PC-3 (cell line): ENCODE measurements at places on chromosomes 4 and X. TPM values are rescaled to one million over a fixed set of nuclear protein-coding genes. Genes with fewer than 3 reads are reported as not detected.
A peak's percentile ranks its signal among the peaks of the same experiment; 100 is the strongest.

DNA sequence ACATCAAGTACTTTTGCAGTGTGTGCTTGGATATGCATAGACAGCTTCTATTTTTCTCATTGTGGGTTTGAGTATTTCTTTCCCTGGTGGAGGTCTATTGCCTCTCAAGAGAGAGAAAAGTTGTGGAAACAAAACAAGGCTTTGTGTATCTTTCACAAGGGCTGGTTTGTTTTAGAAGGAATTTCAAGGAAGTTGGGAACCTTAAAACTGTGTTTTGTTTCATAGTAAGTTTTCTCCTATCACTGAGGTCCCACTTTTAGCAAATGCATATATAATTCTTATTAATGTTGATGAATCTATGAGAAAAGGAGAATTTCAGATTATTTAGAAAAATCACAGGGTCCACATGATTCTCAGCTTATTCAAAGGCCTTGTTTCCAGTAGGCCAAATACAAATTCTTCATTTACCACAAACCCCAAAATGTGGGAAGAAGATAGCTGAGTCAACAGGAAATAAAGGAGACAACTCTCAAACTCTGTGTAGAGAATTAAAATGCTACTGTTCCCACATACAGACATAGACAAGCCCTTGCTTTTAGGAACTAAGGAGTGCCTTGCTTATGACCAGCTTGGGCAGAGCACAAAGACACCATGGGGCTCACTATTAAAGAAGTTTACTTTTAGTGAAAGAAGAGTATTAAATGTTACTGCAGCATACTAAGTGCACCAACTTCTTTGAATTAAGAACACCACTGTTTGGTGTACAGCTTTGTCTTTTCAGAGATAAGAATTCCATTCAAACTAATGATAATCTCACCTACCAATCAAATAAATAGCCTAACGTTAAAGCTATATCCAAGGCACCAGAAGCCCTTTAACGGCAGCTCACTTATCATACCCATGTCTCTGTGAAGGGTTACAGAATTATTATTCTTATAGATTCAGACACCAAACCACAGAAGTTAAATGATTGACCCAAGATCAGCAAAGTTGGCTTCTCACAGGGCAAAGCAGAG is 177.4 kb upstream of the LEF1 start:
- no peak for DNase-seq

Gene CFP
- 0.12 and 1.9 TPM in 2 replicates for total RNA-seq

GRCh38 chrX:54639018-54639345 is 109.0 kb downstream of the GNL3L start:
- DNase-seq: no peak

Gene HELQ
- 7.3 and 10.5 TPM in 2 replicates for total RNA-seq

Gene GABRE
- total RNA-seq: not detected in 2 replicates

Gene RPGR
- 8.3 and 9.3 TPM in 2 replicates for total RNA-seq

DNA sequence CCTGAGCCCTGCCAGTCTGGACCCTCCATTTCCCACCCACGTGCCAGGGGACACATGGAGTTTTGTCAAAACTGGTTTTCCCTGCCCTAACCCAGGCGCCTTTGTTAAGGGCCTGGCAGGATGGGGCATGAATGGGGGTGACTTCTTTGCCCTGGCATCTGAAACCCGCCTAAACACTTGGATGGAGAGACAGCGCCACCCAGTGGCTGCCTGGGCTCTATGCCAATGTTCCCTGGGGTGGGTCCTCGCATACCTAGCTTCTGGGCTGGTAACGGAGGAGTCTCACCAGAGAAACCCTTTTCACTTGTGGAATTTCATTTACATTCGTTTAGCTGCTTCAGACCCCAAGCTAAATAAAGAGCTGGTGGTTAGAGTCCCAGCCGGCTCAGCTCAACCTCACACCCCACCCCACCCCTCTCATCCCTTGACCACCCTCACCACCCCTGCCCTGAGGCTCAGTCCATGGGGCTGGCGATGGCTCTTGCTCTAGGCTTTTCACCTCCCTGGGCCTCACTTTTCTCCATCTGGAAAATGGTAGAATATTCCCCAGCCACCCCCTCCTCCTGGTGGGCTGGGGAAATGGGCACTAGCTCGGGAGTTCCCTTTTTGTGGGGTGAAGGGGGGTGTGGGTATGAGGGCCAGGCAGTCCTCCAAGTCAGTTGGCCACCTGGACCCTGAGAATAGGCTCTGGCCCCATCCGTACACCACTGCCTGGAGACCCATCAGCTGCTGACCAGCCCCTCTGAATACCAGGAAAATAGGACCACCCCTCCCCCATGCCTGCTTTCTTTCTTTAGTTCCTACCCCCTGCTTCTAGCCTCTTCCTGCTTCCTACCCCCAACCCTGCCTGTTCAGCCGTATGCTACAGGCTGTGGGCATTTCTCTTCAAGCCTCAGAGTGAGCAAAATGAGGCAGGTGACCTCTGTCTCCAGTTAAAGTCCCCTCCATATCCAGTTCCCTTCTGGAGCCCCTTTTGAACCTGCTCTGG is 57.1 kb upstream of the PJA1 start:
- DNase-seq: peak; percentile 83

GRCh38 chr4:69089388-69089787 is 6.9 kb upstream of the UGT2B7 start:
- DNase-seq: no peak

DNA sequence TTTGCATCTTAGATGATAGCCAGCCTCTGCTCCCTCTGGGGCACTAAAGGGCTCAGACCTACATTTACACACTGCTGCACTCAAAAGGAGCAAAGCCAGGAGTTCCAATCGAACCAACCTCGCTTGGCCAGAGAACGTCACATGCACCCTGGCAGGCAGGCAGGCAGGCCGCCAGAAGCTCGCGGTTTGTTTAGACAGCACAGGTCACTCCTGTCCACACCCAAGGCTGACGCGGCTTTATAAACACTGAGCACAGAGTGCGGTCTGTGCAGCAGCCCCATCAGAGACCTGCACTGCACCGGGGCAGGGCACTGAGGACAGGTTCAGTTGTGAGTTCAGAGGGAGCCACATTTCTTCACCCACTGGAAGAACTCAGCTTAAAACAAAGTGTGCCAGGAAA is 143.9 kb downstream of the BCOR start:
- DNase-seq: peak; percentile 94

- no peak for DNase-seq
These were observed 153.1 kb downstream of the AMELX start for GRCh38 chrX:11446336-11446735.

- DNase-seq: no peak
These were observed 198.2 kb downstream of the DCHS2 start for GRCh38 chr4:154293427-154293826.

- DNase-seq: peak; percentile 45
These were observed 36.7 kb downstream of the DIAPH2 start for GRCh38 chrX:96721354-96721753.

Gene NSUN7
- 4.2 and 6.7 TPM in 2 replicates for total RNA-seq

DNA sequence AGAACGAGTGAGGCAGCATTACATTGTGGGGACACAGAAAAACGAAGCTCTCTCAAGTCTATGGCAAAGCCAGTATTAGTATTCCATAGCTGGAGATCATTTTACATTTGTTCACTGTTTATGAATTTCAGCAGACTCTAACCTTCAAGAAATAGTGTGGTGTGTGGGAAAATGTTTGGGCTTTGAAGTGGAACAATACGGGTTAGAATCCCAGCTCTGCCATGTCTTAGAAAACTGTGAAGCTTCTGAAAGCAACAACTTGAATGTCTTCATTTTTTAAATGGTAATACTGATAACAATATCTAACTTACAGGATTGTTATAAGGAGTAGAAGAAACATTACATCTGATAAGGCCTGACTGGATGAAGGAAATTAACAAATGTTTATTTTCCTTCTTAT is 217.7 kb downstream of the NR3C2 start:
- DNase-seq: no peak

Gene DGAT2L6
- not detected in 2 replicates for total RNA-seq

DNA sequence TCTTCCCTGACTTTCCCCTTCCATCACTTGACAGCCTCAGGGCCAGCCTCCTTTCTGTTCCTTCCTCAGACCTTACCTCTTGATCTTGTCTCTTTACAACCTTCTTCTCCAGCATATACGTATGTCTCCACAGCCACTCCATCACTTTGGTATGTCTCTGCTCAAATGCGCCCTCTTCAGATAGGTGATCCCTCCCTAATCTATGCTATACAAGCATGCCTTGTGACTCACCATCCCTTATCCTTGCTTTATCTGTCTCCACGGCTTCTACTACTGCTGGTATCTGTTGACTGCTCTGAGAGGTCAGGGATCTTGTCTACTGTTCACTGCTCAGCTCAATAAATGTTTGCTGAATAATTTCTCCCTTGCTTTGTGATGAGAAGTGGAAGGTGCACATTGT is 9.0 kb downstream of the ARAP2 start:
- DNase-seq: peak; percentile 66

- no peak for DNase-seq
These were observed 7.5 kb downstream of the GPKOW start for GRCh38 chrX:49116076-49116475.

Gene PNPLA4
- 22.2 and 29.4 TPM in 2 replicates for total RNA-seq

DNA sequence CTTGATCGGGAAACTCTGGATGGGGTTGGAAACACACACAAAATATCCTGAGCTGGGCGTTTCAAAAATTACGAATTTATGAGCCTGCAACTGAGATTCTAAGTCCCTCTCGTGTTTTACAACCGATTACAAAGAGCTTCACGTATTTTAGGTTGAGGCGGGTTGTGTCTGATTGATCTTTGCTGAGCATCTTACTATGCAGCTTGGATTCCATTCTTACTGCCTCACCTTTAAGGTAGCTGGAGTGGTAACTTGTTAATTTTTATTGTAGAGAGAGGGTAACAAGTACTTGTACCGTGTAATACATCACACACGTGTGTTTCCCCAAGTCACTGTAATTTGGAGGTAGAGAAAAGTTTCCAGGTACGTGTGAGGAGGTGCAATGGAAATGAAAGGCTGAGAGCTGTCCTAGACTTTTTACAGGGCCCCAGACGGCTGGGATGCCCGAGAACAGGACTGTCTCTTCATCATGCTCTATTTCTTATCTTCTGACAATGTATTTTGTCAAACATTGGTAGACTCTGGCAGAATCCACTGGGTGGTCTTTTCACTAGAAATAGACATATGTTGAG is 97.8 kb upstream of the TENM3 start:
- DNase-seq: no peak

DNA sequence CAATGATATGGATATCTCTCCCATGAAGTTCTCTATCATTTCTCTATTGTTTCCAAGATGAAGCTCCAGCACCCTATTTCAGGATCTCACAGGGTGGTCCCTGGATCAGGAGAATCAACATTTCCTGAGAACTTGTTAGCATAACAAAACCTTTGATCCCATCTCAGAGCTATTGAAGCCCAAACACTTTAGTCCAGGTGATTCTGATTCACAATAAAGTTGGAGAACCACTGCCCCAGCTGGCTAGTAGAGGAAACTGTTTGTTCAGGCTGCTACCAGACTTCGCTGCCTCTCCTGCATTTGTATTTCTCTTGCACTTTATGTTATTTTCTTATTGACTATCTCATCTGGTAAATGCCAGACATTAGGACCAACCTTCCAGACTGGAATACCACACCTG is 65.4 kb downstream of the CEP44 start:
- DNase-seq: no peak

GRCh38 chr4:147510962-147511668 is 30.2 kb downstream of the EDNRA start:
- DNase-seq: no peak

Gene CDKL2
- total RNA-seq: 0.55 and 0.69 TPM in 2 replicates

Gene FAM241A
- total RNA-seq: 2.2 and 2.8 TPM in 2 replicates

Gene CITED1
- 0.40 and 1.8 TPM in 2 replicates for total RNA-seq

- DNase-seq: no peak
These were observed 549.1 kb upstream of the EPHA5 start for GRCh38 chr4:66219401-66219800.

DNA sequence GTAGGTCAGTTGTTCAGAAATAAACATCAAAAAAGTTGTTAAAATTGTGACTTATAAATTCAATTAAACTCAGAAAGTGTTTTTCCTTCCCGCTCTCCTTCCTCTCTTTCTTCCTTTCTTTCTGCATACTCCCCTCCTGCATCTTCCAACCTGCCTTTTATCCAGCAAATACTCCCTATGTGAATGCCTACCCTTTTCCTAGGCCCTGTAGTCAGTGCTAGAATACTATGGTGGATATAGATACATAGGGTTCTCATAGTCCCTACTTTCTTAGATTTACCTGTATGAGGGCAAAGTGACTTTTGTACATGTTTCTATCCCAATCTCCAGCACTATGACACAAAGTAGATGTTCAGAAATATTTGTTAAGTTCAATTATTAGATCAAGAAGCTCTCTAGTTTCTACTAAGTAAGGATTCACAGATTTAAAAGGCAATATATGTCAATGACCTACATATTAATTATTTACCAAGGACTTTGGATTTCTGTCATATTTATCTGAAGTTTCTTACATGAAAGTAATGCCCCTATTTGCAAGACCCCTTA is 732 bp downstream of the SULT1E1 start:
- DNase-seq: no peak

DNA sequence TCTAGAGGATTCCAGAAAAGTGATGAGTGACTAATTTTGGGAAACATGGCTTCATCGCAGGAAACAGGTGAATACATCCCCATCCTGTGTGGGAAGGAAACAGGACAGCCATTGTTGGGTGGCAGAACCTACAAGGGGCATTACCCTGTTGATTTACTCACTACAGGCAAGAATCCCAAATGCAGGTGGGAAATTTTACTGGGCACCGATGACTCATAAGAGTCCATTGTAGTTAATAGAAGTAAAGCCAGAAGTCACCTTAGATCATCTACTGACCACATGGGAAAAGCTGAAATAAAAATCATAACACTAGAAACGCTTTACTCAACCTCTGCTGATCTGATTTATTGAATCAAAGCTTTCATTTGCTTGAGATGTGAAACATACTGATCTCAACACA is 136.4 kb downstream of the TRIML1 start:
- peak; percentile 9 for DNase-seq

Gene RAB9B
- 1.2 and 1.5 TPM in 2 replicates for total RNA-seq

DNA sequence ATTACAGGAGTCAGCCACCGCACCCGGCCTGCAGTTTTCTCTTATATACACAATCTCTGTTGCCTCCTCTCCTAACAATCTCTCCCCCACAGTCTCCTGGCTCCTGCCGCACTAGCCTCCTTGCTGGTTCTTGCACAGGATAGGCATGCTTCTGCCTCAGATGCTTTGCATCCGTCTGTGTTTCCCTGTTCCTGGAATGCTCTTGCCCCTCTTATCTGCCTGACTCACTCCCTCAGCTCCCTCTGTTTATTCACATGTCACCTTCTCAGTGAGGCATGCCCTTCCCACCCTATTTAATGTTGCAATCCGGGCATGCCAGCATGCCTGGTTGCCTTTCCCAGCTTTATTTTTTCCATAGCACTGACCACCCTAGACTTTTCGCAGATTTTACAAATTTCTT is 161.9 kb downstream of the PHF8 start:
- peak; percentile 43 for DNase-seq

- no peak for DNase-seq
These were observed 26.4 kb upstream of the PGM2 start for GRCh38 chr4:37799941-37800554.

GRCh38 chr4:84503495-84504437 is 4.7 kb upstream of the NKX6-1 start:
- DNase-seq: peak; percentile 78

Gene DIPK2B
- total RNA-seq: 0.18 and 0.40 TPM in 2 replicates

Gene PGRMC2
- total RNA-seq: 11.4 and 16.8 TPM in 2 replicates
